MM.1S (cell line): ENCODE measurements at places on chromosomes 3 and 15.

- no peak for DNase-seq
These were observed 507.8 kb downstream of the TUSC7 start for GRCh38 chr3:117217355-117217754.

GRCh38 chr3:139480585-139480984 is 4.3 kb upstream of the RBP2 start:
- DNase-seq, result no peak

- no peak for DNase-seq
These were observed 181.6 kb upstream of the RASGRP1 start for GRCh38 chr15:38746211-38746610.

- no peak for DNase-seq
These were observed 65.6 kb downstream of the CCNL1 start for GRCh38 chr3:157094301-157094700.

- no peak for DNase-seq
These were observed 71.6 kb downstream of the CHD2 start for GRCh38 chr15:92971713-92972112.

- DNase-seq, result peak; percentile 76
These were observed 36.2 kb downstream of the BBS4 start for GRCh38 chr15:72722071-72722696.

GRCh38 chr15:40100947-40101905 is 7.5 kb downstream of the BMF start:
- DNase-seq, result no peak

- no peak for DNase-seq
These were observed 7.6 kb downstream of the ICE2 start for GRCh38 chr15:60471314-60471713.

DNA sequence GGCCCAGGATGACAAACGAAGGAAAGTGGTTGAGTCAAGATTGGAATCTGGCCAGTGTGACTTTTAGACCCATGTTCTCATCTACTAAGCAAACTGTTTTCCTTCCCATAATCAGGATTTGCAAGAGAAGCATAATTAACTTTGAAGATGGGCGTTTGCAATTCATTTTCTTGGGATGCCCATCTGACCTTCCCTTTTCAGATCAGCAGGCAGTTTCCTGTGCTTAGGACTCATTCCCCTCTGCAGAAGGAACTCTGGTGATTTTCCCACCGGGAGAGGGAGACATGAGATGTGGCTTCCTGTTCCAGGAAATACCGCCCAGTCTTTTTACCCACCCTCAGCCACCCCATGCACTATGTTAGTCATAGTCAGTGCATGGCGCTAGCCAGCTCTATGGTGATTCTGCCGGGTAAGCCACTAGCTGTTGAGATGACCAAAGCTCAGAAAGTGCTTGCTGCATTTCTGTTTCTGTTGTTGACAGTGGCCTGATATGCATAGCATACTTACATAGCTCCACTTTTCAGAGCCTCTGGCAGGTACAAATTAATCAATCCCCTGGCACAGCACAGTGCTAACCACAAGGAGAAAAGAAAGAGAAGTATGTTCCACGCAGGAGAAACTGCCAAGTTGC is 129.4 kb downstream of the VGLL4 start:
- DNase-seq, result no peak

DNA sequence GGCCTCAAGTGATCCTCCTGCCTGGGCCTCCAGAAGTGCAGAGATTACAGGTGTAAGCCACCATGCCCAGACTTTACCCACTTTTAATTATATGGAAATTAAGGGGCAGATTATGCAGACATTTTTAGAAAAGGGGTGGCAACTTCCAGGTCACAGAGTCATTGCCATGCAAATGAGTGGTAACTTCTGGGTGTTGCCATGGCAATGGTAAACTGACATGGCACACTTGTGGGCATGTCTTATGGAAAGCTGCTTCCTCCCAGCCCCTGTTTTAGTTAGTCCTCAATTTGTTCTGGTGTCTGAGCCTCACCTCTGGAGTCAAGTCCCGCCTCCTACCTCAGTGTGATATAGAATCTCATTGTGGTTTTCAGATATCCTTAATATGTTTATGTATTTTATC is 49.7 kb downstream of the PCNP start:
- no peak for DNase-seq
